ENCODE measurements at places on chromosomes 1 and 21. TPM values are rescaled to one million over a fixed set of nuclear protein-coding genes. Genes with fewer than 3 reads are reported as not detected.

DNA sequence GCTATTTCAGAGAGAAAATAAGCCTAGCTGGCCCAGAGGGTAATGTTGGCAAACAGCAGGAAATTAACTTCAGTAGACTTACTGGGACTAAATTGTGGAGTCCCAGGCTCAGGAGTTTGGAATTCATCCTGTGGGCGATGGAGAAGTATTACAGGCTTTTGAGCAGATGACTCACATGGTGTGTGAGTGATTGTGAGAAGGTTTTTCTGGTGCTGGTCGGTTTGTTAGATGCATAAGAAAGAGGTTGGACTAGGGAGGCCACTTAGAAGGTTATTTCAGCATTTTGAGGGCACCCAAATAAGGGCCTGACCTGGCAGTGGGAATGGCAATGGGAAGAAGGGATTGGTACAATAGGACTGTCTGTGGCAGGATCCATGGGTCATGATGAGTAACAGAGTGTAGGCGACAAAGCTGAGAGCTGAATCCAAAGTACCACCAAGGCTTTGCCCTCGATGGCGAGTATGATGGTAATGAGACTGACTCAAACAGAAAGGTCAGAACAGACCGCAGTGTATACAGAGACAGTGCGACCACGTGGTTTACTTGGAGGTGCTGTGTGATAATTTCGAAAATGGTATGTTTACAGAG is 69.2 kb upstream of the KIF26B start:
- no peak overlapping the region for H3K4me3 ChIP-seq
- no peak for DNase-seq
- H3K4me1 ChIP-seq, result no peaks in the 10 kb centered on the region
- H3K36me3 ChIP-seq, result no peaks in the 10 kb centered on the region
- no peaks in the 10 kb centered on the region for H3K27me3 ChIP-seq

GRCh38 chr1:4312024-4312423 is 342.4 kb upstream of the AJAP1 start:
- no peaks in the 10 kb centered on the region for H3K27me3 ChIP-seq
- no peaks in the 10 kb centered on the region for H3K4me1 ChIP-seq
- H3K36me3 ChIP-seq, result no peaks in the 10 kb centered on the region
- no peak overlapping the region for H3K4me3 ChIP-seq
- no peak overlapping the region for H3K27ac ChIP-seq
- no peak for DNase-seq

HHAT gene
- 3.7 TPM for total RNA-seq

- no peaks in the 10 kb centered on the region for H3K4me1 ChIP-seq
- peaks cover 6% of the 10 kb centered on the region for H3K27me3 ChIP-seq
- H3K27ac ChIP-seq, result no peak overlapping the region
Measured at GRCh38 chr1:159786966-159787365, 6.2 kb downstream of the DUSP23 start.

DNA sequence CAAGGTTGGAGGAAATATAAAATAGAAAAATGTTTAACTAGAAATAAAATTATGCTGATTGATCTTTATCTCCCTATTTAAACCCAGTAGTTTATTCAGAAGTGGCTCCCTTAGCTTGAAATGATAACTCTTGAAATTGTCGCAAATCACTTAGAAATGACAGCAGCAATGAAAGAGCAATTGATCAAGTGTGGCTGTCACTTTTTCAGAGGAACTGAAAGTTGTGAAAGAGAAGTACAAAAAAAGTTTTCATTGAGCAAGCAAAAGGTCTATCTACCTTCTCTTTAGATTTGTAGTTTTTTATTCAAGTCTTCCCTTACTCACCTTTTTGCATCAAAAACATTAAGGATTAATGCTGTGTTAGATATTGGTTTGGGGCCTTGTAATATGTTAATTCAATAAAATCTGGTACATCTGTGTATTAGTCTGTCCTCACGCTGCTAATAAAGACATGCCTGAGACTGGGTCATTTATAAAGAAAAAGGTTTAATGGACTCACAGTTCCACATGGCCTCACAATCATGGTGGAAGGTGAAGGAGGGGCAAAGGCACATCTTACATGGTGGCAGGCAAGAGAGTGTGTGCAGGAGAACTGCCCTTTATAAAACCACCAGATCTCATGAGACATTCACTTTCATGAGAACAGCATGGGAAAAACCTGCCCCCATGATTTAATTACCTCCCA is 48.3 kb downstream of the LRRC8C start:
- no peaks in the 10 kb centered on the region for H3K36me3 ChIP-seq
- H3K27ac ChIP-seq, result no peak overlapping the region
- no peaks in the 10 kb centered on the region for H3K27me3 ChIP-seq
- no peak overlapping the region for H3K4me3 ChIP-seq
